Cardiac muscle cell (in vitro differentiated cells and primary cell): ENCODE measurements at places on chromosomes 1 and 21. TPM values are rescaled to one million over a fixed set of nuclear protein-coding genes. Genes with fewer than 3 reads are reported as not detected.

The LCE1A gene
- total RNA-seq: not detected in 2 replicates

The TBX15 gene
- total RNA-seq: not detected in 2 replicates

The GBP4 gene
- 1.4 and 5.5 TPM in 2 replicates for total RNA-seq

The GCSAML gene
- total RNA-seq: not detected in 2 replicates

The MRPS6 gene
- 83.7 and 83.8 TPM in 2 replicates for total RNA-seq

The CACHD1 gene
- 36.6 and 54.4 TPM in 2 replicates for total RNA-seq

The PRKAA2 gene
- total RNA-seq: 7.1 and 15.0 TPM in 2 replicates

The TMEM79 gene
- 2.6 and 4.0 TPM in 2 replicates for total RNA-seq

The TDRD10 gene
- 0.51 and 0.53 TPM in 2 replicates for total RNA-seq

The KLHDC9 gene
- 36.5 and 42.4 TPM in 2 replicates for total RNA-seq

The CD1C gene
- not detected in 2 replicates for total RNA-seq

The AMY1C gene
- total RNA-seq: 0.12 TPM in 1 of 2 replicates, not detected in the other

The PKN2 gene
- 18.4 and 27.6 TPM in 2 replicates for total RNA-seq
